CD14-positive monocyte (primary cell): ENCODE measurements at places on chromosomes 12 and 14. TPM values are rescaled to one million over a fixed set of nuclear protein-coding genes. Genes with fewer than 3 reads are reported as not detected.
A peak's percentile ranks its signal among the peaks of the same experiment; 100 is the strongest.

CLECL1 gene
- 11.4 TPM for polyA plus RNA-seq

TMTC1 gene
- polyA plus RNA-seq: 0.57 TPM

FAM186B gene
- not detected for polyA plus RNA-seq

OSBPL8 gene
- polyA plus RNA-seq: 20.1 and 25.3 TPM in 2 replicates

DNA sequence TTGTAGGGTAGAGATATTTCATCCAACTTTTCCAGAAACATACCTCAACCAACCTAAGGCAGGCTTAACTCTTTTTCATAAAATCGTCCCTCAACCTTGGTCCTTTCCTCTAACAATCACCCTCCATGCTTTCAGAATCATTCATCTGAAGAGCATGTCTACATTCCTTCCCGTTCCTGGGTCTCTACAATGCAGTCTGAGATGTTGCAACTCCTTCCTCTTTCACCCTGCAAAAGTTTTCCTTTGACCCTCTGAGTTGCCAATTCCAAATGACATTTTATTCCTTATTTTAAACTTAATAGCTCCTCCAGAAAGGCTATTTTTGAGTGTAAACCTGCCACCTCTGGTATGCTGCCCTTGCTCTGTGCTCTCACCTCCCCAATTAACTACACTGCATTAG lies 16.7 kb downstream of the SLC7A7 start:
- DNase-seq: peak; percentile 71

- peak; percentile 32 for DNase-seq
Measured at GRCh38 chr12:82027612-82028011, 268.5 kb upstream of the PPFIA2 start.

- DNase-seq: no peak
Measured at GRCh38 chr12:32419520-32419960, 20.2 kb downstream of the FGD4 start.

DNA sequence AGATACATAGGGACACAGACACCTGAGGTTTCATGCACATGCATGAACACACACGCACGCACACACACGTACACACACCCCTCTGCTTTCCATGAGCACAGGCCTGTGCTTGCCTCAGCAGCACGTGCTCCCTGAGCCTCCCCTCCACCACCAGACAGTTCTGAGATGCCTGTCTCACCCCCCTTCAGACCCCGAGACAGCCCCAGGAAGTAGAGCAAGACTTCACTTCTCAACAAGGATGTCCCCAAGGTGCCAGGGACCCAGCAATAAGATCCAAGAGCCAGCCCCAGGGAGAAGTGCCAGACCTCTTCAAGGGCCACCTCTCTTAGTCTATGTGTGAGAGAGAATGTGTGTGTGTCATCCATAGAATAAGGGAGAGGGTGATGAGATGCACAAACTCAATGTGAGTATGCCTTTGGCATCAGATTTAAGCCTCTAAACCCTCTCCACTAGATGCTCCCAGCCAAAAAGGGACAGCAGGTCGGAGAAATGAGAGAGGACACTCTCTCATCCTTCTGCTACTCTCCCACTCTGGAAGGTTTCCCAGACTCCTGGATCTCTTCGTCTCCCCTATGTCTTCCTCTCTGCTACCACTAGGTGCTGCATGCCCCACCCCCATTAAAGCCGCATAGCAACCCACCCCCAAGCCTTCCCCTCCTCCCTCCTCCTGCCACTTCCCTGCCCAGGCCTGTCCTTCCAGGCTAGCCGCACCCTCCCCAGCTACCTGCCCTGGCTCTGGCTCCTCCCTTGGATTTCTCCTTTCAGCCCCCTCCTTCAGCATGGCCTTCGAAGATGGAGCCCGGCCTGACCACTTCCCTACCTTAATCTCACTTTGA lies 7.7 kb downstream of the RARG start:
- no peak for DNase-seq

DNA sequence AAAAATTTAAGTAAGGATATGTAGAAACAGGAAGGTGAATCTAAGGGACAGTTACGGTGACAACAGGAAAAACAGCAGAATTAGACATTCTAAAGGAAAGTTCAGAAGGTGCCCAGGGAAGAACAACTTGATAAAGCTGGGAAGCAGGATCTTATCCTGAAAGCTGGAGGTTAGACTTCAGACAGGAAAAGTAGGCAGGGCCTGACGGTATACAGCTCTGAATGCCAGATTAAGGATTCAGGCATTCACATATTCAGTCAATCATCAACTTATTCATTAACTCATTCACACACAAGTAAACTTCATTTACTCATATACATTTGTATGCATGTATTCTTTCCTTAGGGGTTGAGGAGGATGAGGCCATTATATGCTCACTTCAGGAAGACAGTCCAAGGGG lies 81.3 kb downstream of the RALGAPA1 start:
- DNase-seq: no peak

- peak; percentile 15 for DNase-seq
Measured at GRCh38 chr14:94115058-94115591, 4.6 kb downstream of the IFI27 start.
